Aorta (tissue), 5 donors: ENCODE measurements at places on chromosomes 16 and 17. TPM values are rescaled to one million over a fixed set of nuclear protein-coding genes. Genes with fewer than 3 reads are reported as not detected.

BCO1 gene
- total RNA-seq = not detected

MYH8 gene
- total RNA-seq = not detected

DNAH9 gene
- total RNA-seq = 0.18 TPM

GNGT2 gene
- total RNA-seq = 1.6 TPM

SLC6A2 gene
- total RNA-seq = 0.45 TPM

PHAF1 gene
- 20.7 TPM for total RNA-seq

ADAMTS18 gene
- total RNA-seq = 1.0 TPM

RECQL5 gene
- total RNA-seq = 11.4 TPM

PTGES3L gene
- total RNA-seq = 2.5 TPM

NME4 gene
- total RNA-seq = 65.6 TPM

CCDC144A gene
- total RNA-seq = 2.5 TPM

UQCRC2 gene
- 143 TPM for total RNA-seq
